B cell (primary cell): ENCODE measurements at places on chromosomes 12 and 14.

GRCh38 chr14:53924753-53925152 lies 31.9 kb downstream of the BMP4 start:
- DNase-seq: no peak

GRCh38 chr14:32477396-32477795 lies 148.3 kb downstream of the AKAP6 start:
- DNase-seq: no peak

- DNase-seq: peak; percentile 64
Observed at GRCh38 chr14:31926123-31926522, 151.0 kb upstream of the ARHGAP5 start.

DNA sequence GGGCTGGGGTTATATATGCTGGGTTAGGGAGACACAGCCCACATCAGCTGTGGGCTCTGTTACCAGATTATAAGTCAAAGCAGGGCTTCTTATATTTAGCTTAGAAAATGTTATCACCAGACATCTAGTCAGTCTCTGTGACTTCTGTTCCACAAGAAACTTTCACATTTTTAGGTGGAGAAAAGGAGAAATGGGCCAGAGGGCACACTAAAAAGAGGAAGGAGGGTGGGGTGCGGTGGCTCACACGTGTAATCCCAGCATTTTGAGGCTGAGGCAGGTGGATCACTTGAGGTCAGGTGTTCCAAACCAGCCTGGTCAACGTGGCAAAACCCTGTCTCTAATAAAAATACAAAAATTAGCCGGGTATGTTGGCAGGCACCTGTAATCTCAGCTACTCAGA lies 28.0 kb upstream of the SLC38A1 start:
- DNase-seq: no peak

DNA sequence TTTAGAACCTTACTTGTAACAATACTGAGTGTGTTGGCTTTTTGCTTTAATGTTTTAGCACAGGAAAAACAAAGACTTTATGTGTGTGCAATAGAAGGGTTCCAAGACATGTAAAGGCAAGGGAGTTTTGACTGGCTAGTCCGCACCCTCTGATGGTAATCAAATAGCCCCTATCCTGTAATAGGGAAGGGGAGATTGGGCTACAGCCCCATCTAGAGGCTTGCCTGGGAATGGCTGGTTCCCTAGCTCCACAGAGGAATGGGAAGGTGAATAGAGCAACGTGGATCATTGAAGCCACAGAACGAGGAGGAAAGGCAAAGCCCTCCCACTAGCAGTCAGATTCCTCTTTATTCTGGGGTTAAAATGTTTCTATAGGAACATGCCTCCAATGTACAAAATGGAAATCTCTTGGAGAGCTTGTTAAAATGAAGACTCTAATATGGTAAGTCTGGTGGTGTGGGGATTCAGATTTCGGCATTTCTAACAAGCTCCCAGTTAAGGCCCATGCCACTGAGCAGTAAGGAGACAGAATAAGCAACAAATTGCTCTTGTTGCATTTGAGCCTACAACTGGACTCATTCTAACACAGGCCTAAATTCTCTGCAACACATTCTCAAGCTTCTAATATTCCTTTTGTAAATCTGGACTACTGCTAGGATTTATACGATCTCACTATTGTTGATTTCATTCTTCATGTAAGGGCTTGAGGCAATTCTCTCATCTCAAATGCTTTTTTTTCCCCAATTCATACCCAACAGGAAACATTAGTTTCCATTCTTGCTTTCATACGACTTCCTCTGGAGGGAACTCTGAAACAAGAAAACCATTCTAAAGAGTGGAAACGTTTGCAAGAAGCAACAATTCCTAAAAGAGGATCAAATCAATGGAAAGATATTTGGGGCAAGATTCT lies 57.1 kb downstream of the NIN start:
- peak; percentile 48 for DNase-seq

GRCh38 chr12:2110127-2110526 lies 57.3 kb downstream of the CACNA1C start:
- DNase-seq: no peak

- no peak for DNase-seq
Observed at GRCh38 chr12:31574803-31575575, 15.9 kb downstream of the DENND5B start.

DNA sequence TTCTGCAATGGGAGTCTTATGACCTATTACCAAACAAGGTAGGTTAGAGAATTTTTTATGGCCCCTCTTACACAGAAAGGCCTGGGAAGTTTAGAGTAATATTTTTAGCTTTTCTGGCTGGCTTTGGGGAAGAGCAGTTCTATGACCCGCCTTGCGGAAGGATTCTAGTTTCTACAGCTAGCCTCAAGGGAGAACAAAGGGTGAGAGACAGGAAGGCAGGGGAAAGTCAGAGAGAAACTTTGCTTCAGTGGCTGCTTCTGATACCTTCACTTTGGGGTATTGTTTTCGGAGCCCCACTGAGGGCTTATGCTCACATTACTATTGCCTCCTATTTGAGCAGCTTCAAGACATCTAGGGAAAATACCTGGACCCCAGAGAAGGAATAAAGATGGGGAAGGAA lies 80.7 kb upstream of the NUDT4 start:
- peak; percentile 54 for DNase-seq

DNA sequence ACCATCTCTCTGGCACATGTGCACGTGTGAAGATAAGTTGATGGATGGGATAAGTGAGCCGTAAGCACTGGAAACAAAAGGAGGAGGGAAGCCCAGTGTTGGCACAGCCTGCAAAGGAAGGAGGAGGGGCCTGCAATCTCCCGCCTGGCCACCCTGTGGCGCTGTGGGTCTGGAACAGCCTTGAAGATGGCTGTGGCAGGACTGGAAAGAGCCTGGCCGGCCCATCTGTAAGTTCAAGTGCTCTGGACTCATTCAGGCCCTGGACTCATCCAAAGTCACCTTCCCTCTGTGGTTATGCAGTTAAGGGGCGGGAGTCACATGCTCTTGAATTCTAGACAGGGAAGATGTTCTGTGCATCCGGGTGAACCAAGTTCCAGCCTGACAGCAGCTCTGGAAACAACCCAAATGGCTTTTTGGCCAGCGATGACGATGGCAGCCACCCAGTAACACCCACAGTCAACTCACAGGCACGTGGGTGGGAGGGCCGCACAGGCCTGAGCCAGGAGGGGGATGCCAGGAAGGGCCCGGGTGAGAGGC lies 50.4 kb downstream of the CHGA start:
- DNase-seq: no peak

- no peak for DNase-seq
Observed at GRCh38 chr12:87200289-87200979, 828.8 kb downstream of the C12orf50 start.

DNA sequence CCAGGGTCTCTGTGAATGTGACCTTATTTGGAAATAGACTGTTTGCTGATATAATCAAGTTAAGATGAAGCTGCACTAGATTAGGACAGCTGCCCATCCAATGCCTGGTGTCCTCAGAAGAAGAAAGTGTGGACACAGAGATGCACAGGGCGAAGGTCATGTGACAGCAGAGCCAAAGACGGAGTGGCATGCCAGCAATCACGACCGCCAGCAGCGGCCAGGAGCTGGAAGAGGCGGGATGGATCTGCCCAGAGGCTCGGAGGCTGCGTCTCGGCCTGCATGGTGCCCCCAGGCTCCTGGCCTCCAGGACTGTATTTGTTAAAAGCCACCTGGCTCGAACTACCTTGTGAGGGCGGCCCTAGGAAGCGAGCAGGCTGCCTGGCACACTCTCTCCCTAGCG lies 76.5 kb downstream of the RFLNA start:
- DNase-seq: no peak

- DNase-seq: no peak
Observed at GRCh38 chr14:92692822-92693226, 55.6 kb downstream of the LGMN start.

- no peak for DNase-seq
Observed at GRCh38 chr12:114993165-114993564, 309.2 kb upstream of the TBX3 start.

DNA sequence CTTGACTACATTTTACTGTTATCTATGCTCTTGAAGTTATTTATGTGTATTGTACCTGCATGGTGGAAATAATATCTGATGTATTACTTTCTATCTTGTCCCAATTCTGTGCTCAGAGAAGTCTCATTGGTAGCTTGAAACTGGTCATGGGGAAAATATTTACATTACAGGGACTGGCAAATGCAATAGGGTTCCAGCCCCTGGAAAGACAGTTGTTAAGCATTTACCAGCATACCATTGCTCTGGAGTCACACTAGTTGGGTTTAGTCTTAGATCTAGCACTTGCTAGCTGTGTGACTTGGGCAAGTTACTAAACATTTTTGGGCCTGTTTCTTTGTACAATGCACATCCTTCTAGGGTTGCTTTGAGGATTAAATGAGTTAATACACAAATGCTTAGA lies 86.3 kb upstream of the NRXN3 start:
- DNase-seq: no peak

- DNase-seq: no peak
Observed at GRCh38 chr14:92625213-92625612, 111.6 kb downstream of the RIN3 start.

- no peak for DNase-seq
Observed at GRCh38 chr12:108840605-108841332, 16.6 kb downstream of the SSH1 start.

DNA sequence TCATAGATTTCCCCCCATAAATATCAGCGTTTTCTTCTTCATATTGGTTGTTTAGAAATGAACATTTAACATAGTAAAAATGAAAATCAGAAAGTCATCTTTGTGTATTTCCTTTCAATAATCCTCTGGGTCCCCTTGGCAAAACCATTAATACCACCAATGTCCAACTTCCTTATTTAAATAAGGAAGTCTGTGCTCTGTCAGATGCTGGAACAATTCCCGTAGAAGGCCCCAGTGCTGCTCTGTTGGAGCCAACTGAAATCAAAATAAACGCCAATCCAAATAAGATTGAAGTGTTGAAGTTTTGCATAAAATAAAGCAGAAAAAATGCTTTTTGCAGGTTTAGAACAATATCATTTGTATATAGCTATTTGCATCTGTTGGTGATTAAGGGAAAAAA lies 93.1 kb downstream of the PPM1H start:
- DNase-seq: no peak

DNA sequence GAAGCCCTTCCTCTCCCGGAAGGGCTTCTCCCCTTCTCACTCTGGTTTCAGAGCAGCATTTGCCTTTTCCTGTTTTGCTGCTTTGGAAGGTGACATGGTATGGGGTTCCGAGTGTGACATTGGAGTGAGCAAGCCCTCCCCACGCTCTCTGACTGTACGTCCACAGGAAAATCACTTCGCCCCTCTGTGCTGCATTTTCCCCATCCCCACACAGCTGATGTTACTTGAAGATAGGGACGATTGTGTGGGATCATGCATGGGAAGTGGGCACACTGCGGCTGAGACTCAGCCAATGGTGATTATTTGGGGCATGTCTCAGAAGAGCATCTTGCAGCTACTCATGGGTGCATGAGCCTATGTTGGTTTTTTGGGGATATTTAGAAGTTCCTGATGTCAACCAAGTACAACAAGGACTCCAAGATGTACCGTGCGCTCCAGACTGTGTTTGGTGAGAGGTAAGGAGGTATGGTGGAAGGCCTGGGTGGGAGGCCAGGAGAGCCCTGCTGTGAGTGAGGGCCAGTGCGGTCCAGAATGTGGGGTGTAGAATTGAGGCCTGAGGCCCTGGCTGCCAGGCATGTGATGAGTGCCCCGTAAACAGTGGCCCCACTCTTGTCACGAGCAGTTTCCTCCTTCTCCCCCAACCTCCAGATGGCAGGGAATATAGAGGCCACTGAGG lies 15.1 kb downstream of the CYP46A1 start:
- no peak for DNase-seq

DNA sequence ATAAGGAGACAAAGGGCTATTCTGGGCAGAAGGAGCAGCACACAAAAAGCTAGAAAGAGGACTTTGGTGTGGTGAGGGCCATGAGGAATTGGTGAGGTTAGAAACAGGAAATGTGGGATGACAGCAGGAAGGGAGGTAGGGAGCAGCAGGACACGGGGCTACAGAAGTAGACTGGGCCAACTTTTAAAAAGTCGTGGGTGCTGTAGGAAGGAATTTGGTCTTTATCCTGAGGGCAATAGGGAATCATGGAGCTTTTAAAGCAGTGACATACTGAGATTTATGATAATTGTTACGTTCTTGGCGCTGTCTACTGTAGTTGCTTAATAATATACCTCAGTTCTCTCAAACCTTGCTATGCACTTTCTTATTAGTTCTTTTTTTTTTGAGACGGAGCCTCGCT lies 8.2 kb upstream of the CHURC1 start:
- no peak for DNase-seq

GRCh38 chr12:94498073-94498472 lies 38.4 kb upstream of the CEP83 start:
- peak; percentile 9 for DNase-seq

GRCh38 chr14:61581340-61581739 lies 114.0 kb upstream of the HIF1A start:
- no peak for DNase-seq

DNA sequence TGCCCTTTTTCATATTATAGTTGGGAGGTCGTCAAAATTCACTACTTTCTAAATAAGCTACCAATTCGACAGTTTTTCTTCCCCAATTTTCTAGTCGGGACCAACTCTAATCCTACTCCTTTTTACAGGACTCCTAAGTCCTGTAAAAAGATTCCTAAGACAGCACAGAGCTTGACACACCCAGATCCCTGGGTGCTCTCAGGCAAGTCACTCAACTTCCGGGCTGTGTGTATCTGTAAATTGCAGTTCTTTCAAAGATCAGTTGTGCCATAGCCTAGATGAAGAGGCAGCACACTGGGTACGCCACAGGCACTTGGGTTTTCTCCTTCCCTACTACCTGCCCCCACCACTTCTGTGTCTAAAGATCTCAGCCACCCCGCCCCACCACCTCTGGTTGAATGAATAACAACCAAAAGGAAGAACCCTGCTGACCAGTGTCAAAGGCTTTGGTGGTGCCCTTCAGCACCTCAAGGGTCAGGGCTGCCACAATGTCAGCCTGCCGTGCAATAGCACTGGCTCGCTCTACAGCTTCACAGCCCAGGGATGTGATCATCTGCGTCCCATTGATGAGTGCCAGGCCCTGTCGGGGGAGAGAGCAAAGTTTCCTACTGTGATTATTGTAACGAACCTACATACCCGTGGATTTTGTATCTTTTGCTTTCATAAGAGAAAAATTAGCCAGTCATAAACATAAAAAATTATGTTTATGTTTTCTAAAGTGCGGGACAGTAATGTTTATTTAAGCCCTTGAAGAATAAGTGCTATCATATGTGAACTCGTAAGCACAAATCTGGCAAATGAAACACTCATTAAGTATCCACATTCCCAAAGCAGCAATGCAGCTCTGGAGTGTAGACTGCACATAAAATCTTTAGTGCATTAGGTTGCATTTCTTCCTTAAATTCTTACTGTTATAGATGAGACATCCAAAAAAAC lies 9.2 kb downstream of the HAL start:
- no peak for DNase-seq
